Stimulated activated CD8-positive, alpha-beta memory T cell treated with anti-CD3 and anti-CD28 coated beads, Interleukin-4, amount 100 ng/mL, for 1 hour (primary cell): ENCODE measurements at places on chromosomes 1 and 21.

- DNase-seq, result no peak
Measured at GRCh38 chr1:194118086-194118485, 931.7 kb upstream of the B3GALT2 start.

- no peak for DNase-seq
Measured at GRCh38 chr1:156657741-156658319, 15.9 kb downstream of the BCAN start.

GRCh38 chr1:1359664-1360468 is 1.5 kb upstream of the MXRA8 start:
- no peak for DNase-seq

GRCh38 chr21:30153697-30154340 is 12.8 kb downstream of the CLDN17 start:
- no peak for DNase-seq

GRCh38 chr21:44982558-44983250 is 42.9 kb downstream of the SLX9 start:
- DNase-seq, result no peak

DNA sequence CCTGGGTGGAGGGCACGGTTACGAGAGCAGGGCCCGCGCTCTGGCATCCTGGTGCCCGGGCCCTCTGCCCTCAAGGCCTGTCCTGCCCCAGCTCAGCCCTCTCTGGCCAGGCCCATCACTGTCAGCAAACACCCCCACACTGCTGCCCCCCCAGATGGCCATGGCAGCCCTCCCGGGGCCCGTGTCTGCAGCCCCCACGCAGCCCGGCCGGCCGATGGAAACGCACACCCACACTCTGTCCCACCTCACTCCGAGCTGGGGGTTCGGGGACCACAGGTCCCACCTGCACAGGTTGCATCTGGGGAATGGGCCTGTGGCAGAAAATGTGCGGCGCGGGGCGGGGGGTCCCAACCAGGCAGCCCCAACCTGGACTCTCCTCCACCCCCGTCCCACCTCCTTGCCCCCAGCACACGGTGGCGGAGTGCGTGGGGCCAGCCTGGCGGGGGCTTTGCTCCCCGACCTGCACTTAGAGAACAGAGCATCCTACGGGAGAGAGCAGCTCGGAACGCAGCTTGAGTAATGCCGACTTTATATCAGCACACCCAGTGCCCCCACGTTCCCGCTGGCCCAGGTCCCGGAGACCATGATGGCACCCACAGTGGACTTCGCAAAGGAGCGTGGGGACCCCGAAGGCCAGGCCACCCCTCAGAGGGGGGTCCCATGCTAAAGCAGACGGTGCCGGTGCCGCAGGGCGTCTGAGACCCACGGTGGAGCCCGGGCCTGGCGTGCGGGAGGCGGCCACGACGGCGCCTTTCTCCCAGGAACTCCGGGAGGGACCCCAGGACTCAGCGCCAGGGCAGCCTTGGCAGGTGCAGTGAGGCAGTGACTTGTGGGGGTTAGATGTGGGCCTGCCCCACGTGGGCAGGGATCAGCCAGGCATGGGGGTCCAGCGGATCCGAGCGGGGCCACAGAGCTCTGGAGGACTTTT is 7.5 kb upstream of the RNF223 start:
- no peak for DNase-seq

DNA sequence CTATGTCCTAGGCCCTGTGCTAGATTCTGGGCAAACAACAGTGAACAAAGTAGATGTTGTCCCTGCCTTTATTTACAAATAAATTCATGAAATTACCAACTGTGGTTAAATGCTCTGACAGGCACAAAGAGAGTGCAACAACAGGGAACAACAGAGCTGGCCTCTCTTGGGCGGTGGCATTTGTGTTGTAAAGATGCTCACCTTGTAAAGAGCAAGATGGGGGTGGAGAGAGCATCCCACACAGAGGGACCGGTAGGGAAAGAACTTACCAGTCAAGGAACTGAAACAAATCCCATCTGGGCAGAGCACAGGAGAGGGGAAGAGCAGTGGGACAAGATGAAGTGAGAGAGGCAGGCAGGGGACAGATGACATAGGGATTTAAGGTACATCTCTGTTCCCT is 21.6 kb upstream of the SLC22A15 start:
- DNase-seq, result no peak

- no peak for DNase-seq
Measured at GRCh38 chr1:19219451-19219850, 9.4 kb upstream of the UBR4 start.

- no peak for DNase-seq
Measured at GRCh38 chr21:16377120-16377658, 647.4 kb downstream of the USP25 start.

- DNase-seq, result no peak
Measured at GRCh38 chr1:201427963-201428362, 6.4 kb upstream of the TNNI1 start.

DNA sequence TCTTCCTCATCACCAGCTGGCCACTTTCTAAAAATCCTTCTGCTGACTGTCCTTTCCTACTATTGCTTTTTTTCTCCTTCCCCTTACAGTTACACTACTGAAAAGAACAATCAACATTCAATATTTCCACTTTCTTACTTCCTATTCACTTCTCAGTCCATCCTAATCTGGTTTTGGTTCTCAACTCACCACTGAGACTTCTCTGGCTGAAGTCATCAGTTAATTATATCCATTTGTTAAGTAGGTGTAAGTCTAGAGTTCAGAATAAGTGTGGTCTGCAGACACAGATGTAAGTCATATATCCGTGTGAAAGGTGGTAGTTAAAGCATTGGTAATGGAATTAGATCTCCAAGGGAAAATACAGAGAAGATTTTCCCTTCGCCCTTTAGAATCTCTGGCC is 21.4 kb downstream of the PEA15 start:
- no peak for DNase-seq

DNA sequence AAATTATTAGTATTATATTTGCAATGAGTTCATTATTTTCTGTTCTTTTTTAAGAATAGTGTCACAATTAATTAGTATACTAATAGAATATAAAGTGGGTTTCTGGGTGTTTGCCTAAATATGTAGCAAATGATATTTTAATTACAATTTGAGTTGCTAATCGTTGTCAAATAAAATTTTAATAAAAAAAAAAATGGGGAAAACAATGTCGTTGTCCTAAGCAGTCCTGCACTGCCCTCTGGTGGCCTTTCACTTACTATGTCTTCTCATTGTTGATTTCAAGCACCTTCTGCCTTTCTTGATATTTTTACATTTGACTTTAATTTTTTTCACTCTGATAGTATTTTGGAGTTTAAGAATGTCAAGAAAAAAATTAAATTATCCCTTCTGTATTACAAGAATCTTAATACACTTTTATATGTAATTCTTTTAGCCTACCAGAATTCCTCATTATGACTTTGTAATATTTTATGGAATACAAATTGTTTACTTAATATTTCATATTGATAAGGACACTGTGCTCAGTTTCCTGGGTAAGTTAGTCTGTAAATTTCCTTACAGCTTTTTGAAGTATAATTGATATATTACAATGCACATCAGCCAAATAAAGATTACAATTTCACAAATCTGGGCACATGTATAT is 104.5 kb upstream of the FMN2 start:
- no peak for DNase-seq

- no peak for DNase-seq
Measured at GRCh38 chr1:26856181-26856580, 6.8 kb upstream of the SFN start.

DNA sequence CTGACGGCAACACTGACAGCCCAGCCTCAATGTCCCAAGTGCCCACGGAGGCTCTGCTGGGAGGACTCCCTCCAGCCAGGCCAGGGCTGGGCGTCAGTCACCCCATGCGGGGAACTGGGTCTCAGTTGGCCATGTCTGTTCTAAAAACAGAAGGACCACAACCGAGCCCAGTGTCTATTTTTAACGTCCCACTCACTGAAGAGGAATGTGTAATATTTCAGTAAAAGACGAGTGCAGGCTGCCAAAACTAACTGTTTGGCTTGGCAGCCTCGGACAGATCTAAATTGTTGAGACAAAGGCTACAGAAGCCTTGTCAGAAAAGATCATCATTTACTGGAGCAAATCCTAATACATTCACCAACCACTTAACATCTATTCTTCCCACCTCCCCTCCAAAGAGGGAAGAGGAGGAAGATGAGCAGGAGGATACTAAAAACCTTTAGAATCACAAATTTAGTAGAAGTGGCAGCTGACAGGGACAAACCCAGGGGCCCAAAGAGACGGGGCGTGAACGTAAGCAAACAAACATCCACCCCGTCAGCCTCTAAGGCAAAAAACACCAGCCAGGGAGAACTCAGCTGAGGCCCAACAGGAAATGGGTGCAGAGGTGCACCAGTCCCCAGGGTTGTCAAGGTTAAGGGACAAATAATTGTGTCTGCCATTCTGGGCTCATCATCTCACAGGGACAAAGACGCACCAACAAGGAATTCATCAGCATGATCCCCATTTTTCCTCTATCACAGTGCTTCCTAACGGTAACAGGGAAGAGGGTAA is 18.7 kb downstream of the C1orf198 start:
- DNase-seq, result no peak

GRCh38 chr1:27438621-27439061 is 46.2 kb downstream of the GPR3 start:
- no peak for DNase-seq

DNA sequence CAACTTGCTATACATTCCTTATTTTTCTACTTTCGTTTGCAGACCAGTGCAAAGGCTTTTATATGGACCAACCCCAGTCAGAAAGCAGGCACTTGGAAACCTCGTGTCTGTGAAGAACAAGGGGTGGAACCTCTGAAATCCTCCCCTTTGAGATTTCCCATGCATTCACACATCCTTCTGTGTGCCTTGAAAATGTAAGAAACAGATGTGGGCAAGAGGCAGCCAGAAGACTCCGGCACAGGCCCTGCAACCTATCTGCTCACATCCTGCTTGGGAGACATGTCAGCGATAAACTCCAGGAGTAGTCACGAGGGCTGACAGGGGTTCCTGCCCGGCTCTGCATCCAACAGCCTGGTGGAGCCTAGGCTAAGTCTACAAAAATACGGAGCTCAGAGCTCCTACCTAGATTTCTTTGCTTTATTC is 42.5 kb downstream of the ETS2 start:
- DNase-seq, result no peak

- DNase-seq, result no peak
Measured at GRCh38 chr1:200891774-200892157, 2.9 kb upstream of the INAVA start.

DNA sequence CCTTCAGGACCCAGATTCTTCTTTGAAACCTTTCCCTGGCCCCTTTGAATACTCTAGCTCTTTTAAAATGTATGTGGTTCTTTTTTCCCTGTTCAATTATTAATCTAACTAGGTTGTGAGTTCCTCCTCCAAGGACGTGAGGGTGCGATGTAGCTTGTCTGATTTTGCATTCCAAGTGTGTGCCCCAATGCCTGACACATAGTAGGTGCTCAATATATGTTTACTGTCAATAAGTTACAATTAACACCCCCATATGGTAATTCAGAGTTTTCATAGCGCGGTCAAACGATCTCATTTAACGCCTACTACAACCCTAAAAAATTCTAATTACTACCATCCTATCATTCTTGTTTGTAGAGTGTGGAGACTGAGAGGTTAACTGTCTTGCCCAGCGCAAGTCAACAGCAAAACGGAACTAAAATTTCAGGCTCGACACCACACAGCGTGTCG is 482 bp upstream of the MTR start:
- DNase-seq, result no peak

DNA sequence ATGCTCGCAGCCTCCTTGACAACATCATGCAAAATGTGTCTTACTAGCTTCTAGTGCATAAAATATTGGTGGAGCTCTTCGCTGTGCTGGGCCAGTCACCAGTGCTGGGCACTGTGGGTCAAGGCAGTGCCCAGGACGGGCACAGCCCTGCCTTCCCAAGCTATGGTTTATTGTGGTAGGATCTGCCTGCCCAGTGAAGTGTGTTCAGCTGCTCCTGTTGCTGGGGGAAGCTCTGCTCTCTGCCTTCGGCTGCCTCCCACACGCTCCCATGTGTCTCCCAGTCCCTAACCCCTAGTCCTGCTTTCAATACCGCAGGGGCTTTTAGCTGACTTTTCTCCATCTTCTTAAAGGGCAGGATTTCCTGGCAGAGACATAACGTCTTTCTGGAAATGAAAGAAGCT is 15.7 kb downstream of the EPHX1 start:
- DNase-seq, result no peak

DNA sequence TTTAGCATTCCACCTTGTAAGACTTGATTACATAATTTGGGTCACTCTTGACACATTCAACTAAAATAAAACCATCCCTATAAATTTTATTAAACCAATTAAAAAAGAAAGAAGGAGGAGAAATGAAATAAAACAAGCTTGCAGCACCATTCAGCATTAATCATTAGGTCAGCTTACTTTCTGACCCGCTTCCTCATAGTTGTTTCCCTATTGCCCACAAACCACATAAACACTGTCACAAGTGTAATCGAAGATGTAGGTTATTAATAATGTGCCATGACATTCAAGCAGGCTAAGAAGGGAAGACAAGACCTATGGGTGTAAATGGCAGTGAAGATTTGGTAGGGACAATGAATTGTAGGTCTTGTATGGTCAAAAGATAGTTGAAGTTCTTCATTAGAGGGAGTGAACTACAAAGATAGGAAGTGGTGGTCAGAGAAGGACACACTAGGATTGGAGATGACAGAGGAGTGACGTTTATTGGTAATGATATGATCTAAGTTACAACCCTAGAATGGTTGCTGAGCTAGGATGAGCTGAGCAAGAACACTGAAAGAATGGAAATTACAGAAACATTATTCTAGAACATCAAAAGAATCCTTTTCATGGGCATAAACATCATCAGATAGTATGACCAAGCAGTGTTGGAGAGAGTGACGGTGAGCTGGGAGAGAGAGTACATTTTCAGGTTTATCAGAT is 231.5 kb downstream of the KCNT2 start:
- DNase-seq, result no peak

DNA sequence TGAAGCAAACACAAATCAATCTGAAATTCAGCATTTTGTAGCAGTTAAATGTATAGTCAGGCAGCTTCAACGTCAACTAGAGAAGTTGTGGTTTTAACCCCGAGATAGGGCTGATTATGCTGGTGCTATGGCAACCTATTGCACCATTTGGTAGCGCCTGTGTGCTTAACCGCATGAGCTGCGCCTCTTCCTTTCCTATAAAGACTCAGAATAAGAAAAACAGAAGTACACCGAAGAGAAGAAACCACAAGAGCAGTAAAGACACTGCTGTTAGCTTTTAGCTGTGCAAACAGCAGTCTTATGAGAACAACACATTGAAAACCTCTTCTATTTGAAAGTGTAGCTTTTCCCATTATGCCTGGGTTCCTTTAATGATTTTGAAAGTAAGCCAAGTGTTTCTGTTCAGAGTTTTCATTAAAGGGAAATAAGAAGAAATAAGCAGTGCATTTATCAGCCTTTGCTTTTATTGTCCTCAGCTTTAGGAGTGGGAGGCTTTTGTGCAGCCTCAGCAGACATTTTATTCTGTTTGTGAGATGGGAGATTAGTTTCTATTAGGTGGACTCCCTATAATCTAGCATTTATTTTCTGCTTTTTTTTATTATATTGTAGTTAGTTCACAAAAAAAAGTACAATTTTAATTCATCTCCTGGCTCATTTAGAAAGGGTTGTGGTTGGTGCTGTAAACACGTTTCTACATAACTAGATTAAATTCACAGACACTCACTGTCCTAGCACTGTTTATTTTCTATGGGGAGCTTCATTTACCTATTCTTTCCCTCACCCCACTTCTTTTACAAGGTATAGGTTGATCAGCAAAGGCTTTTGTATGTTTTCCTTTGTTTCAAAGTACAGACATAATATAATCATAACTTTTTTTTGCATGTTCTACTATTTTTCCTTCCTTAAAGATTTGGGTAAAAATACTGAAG is 43.3 kb downstream of the PTPRC start:
- DNase-seq, result peak; percentile 66

GRCh38 chr1:201925301-201925567 is 21.1 kb downstream of the LMOD1 start:
- no peak for DNase-seq

- DNase-seq, result no peak
Measured at GRCh38 chr1:245829194-245829593, 674.4 kb downstream of the KIF26B start.
